ENCODE measurements at places on chromosomes 1 and 21. TPM values are rescaled to one million over a fixed set of nuclear protein-coding genes. Genes with fewer than 3 reads are reported as not detected.

EIF4G3 gene
- 34.7 TPM for total RNA-seq

PLPP3 gene
- 46.3 TPM for total RNA-seq

DMRTA2 gene
- 3.6 TPM for total RNA-seq

GRCh38 chr1:63799820-63800219 lies 26.0 kb downstream of the ROR1 start:
- no peak for DNase-seq

DNA sequence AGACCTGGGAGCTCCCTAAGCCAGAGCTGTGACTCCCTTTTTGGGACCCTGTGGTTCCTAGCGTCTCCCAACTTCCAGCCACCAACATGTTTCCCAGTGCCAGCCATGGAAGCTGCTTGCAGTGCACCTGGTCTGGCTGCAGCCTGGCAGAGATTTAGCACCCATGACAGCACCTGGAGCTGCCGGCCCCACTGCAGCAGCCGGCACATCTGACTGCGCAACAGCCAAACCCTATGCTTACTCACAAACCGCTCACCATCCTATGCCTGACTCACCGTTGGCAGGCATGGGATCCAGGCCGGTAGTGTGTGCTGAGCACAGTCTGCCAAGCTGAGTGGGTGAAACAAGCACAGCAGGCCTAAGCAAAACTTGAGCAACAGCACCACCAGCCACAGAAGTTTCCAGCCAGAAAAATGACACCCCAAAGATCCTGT lies 435.9 kb upstream of the PRMT6 start:
- no peak for DNase-seq

GRCh38 chr1:66276218-66276617 lies 257.7 kb upstream of the SGIP1 start:
- no peak for DNase-seq

DNA sequence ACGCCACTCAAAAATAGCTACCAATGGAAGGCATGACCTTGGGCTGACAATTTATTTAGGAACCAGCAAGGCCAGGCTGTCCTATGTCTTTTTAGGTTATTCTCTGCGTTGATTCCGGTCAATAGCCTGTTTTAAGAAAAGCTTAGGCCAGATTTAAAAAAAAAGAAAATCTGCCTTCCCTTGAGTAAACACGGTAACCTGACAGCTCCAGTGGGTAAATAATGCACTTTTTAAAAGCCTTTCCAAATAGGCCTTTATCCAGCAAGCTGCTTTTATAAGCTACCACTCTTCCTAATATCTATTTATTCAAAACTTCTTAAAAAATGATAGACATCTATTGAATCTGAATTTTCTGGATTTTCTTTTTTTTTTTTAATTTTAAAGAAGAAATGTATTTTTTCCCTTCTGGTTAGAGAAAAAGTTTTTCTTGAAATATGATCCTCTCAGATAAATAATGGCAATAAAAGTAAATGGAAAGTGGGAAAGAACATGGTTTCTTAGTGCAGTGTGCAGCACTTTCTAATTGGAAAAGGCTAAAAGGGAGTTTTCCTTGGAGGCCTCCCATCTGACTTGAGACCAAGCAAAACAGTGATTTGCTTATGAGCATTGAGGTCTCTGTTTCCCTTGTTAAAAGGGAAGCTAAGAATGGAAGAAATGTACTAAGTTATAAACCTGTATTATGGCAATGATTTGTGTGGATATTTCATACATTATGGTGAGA lies 281.0 kb upstream of the RUNX1 start:
- DNase-seq: no peak
